ENCODE measurements at places on chromosomes 3 and 15. TPM values are rescaled to one million over a fixed set of nuclear protein-coding genes. Genes with fewer than 3 reads are reported as not detected.
A peak's percentile ranks its signal among the peaks of the same experiment; 100 is the strongest.

Gene CGGBP1
- 53.3 TPM for total RNA-seq

Gene SEMA6D
- 34.9 TPM for total RNA-seq

Gene ACKR2
- 7.9 TPM for total RNA-seq

Gene NR2E3
- 0.98 TPM for total RNA-seq

Gene ENTPD3
- total RNA-seq = 3.9 TPM

Gene CYP8B1
- total RNA-seq = not detected

Gene WDR72
- total RNA-seq = not detected

Gene CD80
- not detected for total RNA-seq

Gene MORC1
- total RNA-seq = not detected

Gene UPK1B
- total RNA-seq = not detected

- peaks cover 31% of the 10 kb centered on the region for H3K4me1 ChIP-seq
- no peaks in the 10 kb centered on the region for H3K36me3 ChIP-seq
- H3K4me3 ChIP-seq = no peak overlapping the region
- H3K27me3 ChIP-seq = no peaks in the 10 kb centered on the region
These were observed 79.8 kb upstream of the NR2E3 start for GRCh38 chr15:71730277-71731144.

DNA sequence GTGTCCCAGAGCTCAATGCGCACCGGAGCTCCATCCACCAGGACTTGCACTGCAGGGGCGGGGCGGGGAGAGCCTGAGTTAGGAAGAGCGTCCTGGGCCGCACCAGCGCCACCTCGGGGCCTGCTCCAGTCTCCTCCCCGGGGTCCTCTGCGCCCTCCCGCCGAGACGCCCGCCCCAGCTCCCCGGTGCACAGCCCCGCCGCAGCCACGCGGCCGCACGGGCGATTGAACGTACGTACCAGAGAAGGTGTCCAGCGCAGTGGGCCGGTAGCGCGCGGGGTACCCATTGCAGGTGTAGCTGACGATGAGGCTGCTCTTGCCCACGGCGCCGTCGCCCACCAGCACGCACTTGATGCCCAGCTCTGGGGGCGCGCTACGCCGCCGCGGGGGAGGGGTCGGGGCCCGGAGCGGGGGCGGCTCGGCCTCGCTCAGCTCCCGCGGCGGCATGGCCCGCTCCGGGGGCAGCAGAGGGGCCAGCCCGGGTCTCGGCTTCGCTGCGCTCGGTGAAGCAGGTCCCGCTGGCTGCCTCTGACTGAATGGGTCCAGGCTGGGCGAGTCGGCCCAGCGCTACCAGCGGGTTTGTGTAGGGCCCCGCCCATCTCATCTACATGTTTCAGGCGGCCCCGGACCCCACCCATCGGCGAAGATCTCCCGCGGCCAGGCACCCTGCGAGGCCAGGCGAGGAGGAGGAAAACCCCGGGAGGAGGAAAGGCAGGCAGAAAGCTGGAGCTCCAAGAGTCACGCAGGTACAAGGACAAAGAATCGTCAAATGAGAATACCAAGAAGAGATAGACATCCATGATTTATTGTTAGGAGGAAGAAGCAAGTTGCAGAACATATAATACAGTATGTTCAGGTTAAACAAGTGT is at the start of gene RHOV:
Gene RHOV (minus strand): TSS at position 541 of the 868 bp plus-strand sequence. CDS start 95 bp downstream, at position 446.
- no peak for DNase-seq
- H3K27ac ChIP-seq = peak within 1 kb of the TSS; percentile 69
- H3K36me3 ChIP-seq = no peaks in the 10 kb centered on the region
- peak within 1 kb of the TSS; percentile 47 for H3K4me3 ChIP-seq
- H3K27me3 ChIP-seq = no peaks in the 10 kb centered on the region

DNA sequence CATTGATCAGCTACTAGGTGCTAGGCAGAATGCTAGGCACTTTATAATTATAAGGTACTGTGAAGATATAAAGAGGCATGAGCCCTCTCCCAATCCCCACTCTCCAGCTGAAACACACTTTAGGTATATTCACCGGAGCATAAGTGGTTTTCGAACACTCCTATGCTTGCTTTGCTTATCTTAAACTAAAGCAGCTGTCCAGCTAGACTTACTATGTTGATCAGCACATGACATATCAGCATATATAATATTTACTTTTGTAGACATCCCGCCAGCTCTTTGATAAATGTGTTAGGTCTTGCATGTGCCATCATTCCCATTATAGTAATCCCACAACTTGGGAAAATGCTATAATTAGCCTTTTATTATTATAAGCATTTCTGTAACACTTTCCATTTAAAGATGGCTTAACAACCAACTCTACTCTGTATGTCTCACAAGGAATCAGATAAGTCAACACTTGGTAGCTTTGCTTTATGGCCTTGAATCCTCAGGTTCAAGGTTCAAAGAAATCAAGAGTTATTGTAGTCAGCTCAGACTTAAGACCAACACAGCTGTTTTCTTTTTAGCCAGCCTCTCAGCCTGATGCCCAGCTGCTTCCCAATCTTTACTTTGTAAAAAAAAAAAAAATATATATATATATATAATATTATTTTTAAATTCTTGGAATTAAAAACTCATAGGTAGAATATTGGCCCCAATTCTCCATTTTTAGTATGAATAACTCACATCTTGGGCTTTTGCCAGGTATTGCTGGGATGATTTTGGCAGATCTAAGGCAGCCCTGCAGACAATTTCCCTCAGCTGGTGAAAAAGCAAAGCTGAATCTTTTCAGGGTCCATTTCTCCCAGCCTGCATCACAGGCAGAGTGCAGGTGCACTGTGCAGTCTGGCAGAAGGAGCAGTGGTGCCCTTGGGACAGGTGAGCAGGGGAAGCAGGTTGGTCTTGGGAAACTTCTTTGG is 104.2 kb downstream of the THRB start:
- H3K27ac ChIP-seq = no peak overlapping the region
- H3K27me3 ChIP-seq = no peaks in the 10 kb centered on the region
- no peaks in the 10 kb centered on the region for H3K36me3 ChIP-seq
- H3K4me3 ChIP-seq = no peak overlapping the region

DNA sequence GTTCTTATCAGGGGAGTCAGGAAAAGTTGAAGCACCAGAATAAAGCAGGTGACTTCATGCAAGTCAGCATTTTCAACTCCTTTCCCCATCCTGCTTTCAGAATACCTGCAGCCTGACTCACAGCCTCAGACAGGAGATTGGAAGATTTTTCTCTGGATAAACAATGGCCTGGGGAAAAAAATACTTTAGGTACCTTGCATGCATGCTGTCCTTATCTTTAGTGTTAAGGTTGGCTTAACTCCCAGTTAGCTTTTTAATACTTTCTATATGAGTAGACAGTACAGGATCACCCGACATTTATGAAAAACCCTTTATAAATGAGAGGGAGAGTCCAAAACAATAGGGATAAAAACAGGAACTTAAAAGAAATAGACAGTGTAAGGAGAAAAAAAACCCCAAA is 53.6 kb downstream of the PAK2 start:
- no peaks in the 10 kb centered on the region for H3K4me1 ChIP-seq
- H3K4me3 ChIP-seq = no peak overlapping the region
- H3K27me3 ChIP-seq = no peaks in the 10 kb centered on the region
- H3K36me3 ChIP-seq = no peaks in the 10 kb centered on the region
- DNase-seq = no peak

GRCh38 chr3:141812084-141812483 is 48.9 kb downstream of the GRK7 start:
- H3K4me1 ChIP-seq = peaks cover 7% of the 10 kb centered on the region
- no peak for DNase-seq
- H3K4me3 ChIP-seq = no peak overlapping the region
- no peak overlapping the region for H3K27ac ChIP-seq

- no peak for DNase-seq
- H3K4me1 ChIP-seq = no peaks in the 10 kb centered on the region
- H3K4me3 ChIP-seq = no peak overlapping the region
These were observed 2.2 kb downstream of the AADAC start for GRCh38 chr3:151816091-151816604.

DNA sequence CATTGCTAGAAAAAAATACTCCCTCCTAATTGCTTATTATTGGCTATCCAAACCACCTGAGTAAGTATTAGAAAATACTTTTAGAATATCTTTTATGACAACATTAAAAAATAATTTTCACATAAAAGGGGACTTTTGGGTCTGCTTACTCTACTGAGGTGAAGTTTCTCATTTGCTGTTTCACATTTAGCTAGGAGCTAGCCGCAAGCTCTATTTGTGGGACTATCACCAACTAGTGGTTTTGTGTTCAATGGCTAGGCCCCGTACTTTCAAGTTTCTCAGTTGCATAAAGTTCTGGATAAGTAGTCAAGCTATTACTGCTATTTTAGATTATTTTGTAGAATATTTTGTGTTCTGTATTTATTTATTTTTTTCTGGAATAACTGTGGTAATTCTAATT is 244.2 kb upstream of the SLITRK3 start:
- H3K4me3 ChIP-seq = no peak overlapping the region
- no peaks in the 10 kb centered on the region for H3K4me1 ChIP-seq
- no peaks in the 10 kb centered on the region for H3K27me3 ChIP-seq

DNA sequence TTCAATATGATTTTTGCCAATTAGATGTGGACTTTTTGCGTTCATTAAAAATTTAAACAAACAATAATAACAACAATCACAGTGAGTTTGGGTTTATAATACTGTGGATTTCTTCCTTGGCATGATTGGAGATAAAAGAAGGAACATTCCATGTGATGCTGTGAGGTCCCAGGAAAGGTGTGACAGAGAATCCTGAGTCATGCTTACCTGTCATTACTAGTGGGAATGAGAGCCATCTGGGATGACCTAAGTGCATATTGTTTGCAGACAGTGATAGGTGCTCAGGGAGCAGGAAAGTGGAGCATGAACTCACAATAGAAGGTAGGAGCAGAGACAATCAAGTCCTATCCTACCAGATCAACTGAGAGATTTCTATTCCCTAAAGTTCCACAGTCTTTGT is 766.5 kb upstream of the CFAP20DC start:
- no peaks in the 10 kb centered on the region for H3K27me3 ChIP-seq
- H3K4me3 ChIP-seq = no peak overlapping the region
- peaks cover 12% of the 10 kb centered on the region for H3K4me1 ChIP-seq
- no peak for DNase-seq

DNA sequence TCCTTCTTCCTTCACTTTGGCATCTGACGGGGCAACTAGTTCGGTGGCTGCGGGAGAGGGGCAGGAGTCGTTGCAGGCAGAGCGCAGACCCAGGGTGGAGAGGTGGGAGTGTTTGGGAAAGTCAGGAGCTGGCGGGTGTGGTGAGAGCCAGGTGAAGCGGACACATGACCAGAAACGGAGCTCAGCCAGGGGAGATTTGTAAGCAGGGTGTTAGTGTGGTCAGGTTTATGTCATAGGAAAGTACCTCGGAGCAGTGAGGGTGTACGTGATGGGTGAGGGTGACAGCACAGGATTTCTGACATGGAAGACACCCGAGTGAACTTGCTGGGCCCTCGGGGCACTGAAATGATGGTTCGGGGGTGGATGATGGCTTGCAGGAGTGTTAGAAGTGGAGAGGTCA is 247.4 kb upstream of the TPM1 start:
- H3K4me1 ChIP-seq = no peaks in the 10 kb centered on the region
- DNase-seq = no peak
- H3K27me3 ChIP-seq = no peaks in the 10 kb centered on the region
- H3K27ac ChIP-seq = no peak overlapping the region

DNA sequence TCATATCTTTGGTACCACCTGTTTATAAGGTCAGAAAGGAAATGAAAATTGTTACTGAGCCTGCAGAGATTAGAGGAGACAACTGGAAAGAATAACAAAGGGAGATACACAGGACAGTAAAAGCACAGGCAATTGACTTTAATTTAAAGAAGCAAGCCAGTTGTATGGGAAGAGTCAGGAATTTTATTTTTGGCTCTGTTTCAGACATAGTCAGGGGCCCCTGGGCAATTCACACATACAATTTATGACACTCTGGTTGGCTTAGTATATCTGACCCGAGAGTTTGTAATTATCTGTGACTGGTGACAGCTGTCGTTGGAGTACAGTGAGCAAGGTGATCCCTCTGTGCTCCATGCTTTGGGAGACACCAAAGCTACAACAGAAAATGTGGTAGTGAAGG is 591.9 kb upstream of the NECTIN3 start:
- no peak overlapping the region for H3K4me3 ChIP-seq
- no peaks in the 10 kb centered on the region for H3K27me3 ChIP-seq
- no peak overlapping the region for H3K27ac ChIP-seq

DNA sequence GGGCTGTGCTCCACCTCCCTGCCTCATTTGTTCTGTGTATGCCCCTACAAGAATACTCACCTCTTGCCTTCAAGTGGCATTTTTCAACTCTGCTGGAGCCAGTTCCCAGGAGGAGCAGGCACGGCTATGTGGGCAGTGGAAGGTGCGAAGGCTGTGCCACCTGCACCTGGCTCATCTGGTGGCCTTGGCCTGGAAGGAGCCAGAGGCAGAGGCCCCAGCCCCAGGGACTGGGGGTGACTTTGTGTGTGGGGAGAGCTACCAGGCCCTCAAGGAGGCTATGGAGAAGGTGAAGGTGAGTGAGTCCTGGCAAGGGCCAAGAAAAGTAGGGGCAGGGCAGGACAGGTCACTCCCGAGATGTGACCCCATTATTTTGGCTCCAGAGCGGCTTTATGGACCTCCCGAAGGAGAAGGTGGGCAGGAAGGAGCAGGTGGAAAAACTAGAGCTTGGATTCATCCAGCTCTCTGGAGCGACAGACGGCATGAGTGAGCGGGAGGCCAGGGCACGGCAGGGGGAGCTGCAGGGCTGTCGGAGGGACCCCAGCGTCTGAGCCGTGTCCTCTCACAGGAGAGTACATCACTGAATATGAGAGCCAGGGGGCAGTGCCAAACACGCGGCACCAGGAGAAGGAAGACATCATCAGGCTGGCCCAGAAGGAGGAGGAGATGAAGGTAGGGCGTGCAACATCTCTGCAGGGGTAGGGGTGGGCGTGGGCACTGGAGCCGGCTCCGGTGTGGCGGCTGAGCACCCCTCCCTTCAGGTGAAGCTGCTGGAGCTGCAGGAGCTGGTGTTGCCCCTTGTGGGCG is 57.3 kb upstream of the UBE2Q2 start:
- H3K4me1 ChIP-seq = no peaks in the 10 kb centered on the region
- peaks cover 3% of the 10 kb centered on the region for H3K27me3 ChIP-seq
- DNase-seq = peak; percentile 54
- H3K36me3 ChIP-seq = no peaks in the 10 kb centered on the region
- no peak overlapping the region for H3K27ac ChIP-seq
